ENCODE measurements at places on chromosomes 11 and 22.

- DNase-seq = no peak
Measured at GRCh38 chr22:28989484-28989883, 72.1 kb downstream of the C22orf31 start.

GRCh38 chr22:27663812-27664211 lies 137.7 kb downstream of the MN1 start:
- no peak for DNase-seq

DNA sequence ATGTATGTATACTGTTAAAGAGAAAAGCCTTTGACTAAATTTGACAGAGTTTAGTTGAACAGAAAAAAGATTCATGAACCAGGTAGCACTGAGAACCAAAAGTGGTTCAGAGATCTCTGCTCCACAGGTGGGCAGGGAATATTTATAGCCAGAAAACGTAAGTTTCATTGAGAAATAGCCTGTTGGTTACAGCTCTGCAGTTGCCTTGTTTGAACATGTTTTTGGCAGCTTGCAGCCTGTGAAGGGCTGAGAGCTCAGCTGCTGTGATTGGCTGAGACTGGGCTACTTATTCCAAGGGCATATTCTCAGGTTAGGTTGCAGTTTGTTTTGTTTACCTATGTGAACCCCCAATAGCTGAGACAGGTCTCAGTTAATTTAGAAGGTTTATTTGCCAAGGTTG lies 13.5 kb upstream of the ZNF74 start:
- no peak for DNase-seq

DNA sequence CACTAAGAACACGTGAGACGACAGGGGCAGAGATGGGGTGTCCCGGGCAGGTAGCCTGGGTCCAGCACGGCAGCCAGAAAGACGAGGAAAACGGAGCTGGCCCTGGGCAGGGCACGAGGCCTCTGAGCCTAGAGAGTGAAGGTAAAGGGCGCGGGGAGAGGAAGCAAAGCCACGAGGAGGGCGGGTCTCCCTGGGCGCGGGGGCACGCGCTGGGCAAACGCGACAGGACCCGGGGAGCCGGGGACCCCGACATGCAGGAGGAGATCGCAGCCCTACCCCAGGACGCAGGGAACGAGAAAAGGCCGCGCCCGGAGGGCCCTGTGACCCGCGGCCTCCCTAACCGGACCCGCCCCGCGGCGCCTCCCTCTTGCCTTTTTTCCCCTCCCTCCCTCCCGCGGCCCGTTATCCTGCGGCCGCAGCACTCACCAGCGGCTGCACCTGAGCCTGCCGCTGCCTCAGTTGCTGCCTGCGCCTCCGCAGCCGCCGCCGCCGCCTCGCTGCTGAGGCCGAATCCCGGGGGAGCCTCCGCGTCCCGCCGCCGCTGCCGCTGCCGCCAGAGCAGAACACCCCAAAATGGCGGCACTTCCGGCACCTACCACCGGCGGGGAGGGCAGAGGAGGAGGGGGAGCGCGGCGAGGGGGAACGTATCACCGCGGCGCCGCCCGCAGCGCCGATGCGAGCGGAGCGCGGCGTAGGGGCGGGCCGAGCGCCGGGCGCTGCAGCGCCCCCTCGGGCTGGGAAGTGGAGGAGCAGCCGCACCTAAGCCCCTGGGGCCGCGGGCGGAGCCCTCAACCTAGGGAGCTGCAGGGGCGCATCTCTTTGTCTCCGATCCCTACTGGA lies at the start of gene CELF1:
Gene CELF1 (minus strand): TSS at position 567 of the 840 bp plus-strand sequence. CDS start 53,609 bp downstream, outside the sequence.
- peak; percentile 88 for DNase-seq

GRCh38 chr22:31253949-31254348 lies 38.3 kb downstream of the PIK3IP1 start:
- DNase-seq = no peak

DNA sequence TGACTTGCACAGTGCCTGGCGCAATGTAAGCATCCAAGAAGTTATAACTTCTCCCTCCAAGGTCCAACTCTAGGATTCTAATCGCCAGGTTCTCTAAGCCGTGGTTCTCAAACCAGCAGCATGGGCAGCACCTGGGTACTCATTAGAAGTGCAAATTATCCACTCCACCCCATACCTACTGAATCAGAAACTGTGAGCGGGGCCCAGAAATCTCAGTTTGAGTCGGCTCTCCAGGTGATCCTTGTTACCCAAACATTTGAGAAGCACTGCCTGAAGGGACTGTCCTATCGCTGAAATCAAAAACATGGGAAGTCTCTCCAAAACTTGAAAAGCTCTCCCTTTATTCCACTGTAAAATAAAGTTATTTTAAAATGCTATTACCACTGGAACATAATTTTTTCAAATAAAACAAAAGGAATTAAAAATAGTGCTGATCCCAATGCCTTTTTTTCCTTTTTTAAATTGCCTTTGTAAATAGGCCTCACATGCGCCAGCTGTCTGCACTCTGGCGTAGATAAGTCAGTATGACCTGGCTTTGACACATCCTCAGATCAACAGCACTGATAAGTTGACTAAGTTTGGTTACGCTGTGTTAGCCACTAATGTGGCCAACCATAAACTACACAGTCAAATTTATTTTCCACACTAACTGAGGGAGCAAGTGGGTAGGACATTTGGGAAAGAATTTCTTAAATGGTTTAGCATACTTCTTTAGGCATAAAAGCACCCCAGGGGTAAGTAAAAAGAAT lies 8.4 kb upstream of the CTR9 start:
- DNase-seq = peak; percentile 33

DNA sequence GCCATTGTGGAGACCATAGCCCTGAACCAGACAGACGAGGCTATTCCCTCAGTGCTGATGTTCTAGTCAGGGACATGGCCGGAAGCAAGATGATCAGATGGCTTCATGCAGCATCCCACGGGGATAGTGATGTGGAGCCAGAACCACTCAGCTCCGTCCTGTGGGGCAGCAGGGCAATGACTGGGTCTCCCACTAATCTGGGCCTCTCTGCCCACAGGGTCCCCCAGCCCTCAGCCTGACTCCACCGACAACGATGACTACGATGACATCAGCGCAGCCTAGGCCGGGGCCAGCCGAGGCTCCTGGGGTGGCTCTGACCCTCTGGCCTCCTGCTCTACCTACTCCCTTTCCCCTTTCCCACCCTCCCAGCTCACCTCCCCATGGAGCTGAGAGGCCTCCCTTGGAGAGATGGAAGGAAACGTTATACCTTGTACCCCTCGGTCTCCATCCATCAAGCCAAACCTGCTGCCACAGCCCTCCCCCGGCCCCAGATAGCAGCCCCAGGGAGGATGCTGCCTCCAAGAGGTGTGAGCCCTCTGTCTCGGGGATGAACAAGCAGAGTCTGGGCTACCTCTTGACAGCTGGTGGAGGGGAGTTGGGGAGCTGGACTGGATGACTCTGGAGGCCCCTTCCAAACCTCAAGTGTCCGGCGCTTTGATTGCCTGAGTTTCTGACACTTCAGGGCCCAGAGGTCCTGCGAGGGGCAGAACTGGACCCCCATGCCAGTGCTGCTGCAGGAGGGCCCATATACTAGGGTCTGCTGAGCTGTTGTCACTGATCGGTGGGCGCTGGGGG lies 47.8 kb downstream of the CD6 start:
- DNase-seq = no peak

GRCh38 chr11:28628412-28628811 lies 520.2 kb downstream of the METTL15 start:
- DNase-seq = no peak

DNA sequence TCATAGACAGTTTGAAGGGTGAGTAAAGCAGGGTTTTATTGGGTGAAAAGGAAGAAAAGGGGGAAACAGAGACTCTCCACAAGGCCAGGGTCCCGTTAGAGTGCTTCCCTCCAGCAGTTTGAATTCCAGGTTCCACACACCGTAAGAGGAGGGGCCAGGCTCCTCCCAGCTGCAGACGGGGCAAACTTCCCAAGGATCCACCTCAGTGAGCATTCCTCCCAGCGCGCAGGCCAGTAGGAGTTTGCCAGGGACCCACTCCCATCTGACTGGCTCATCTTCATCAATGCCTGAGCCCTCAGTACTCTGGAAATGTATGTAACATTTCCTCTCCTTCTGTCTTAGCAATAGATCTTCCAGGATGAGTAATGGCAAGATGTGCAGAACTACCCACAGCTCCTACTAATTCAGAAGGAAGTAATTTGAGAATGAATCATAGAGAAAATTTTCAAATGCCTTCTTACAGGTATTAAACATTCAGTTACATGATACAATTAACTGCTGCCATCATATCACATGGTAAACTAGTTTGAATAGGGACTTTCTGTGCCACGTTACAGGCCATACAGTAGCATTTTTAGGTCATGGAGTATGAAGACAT lies 34.0 kb upstream of the TRPC6 start:
- no peak for DNase-seq

DNA sequence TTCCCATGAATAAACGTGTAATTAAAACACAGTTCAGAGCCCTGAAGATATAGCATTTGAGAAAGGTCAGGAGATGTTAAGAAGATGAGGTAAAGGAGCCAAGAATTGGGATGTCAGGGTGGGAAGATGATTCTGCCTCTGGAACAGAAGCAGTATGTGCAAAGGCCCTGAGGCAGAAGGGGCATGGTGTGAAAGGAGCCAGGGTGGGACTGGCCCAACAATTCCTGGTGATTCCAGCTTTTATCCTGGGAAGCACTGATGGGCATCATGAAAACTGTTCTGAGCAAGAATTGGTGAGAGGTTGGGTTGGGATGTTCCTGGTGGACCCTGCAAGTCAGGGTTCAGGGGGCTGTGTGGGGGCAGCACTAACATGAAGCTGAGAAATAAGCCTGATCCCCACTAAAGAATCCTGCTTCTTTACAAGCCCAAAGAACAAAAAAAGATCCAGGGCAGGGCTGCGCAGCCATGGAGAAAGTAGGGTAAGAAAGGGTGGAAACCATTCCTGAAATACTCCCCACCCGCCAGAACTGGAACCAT lies 2.5 kb upstream of the FXYD6 start:
- DNase-seq = no peak

GRCh38 chr11:29293825-29294224 lies 723.0 kb downstream of the KCNA4 start:
- DNase-seq = no peak

GRCh38 chr11:66002648-66003225 lies 434 bp downstream of the BANF1 start:
- DNase-seq = no peak
